Astrocyte (in vitro differentiated cells and primary cell): ENCODE measurements at places on chromosomes 2 and 18. TPM values are rescaled to one million over a fixed set of nuclear protein-coding genes. Genes with fewer than 3 reads are reported as not detected.

The UCN gene
- 1.1 and 1.5 TPM in 2 replicates for total RNA-seq

The TLX2 gene
- not detected in 2 replicates for total RNA-seq

The TMEM169 gene
- 17.9 and 20.1 TPM in 2 replicates for total RNA-seq

The SLC9A4 gene
- 0.07 and 0.09 TPM in 2 replicates for total RNA-seq

The NT5C1B gene
- not detected in 2 replicates for total RNA-seq

GRCh38 chr18:30486856-30487255 is 555.7 kb downstream of the DSC3 start:
- H3K4me1 ChIP-seq: peaks cover 14% of the 10 kb centered on the region
- H3K36me3 ChIP-seq: no peaks in the 10 kb centered on the region
- peak overlapping the region; percentile 54 for H3K27ac ChIP-seq
- peak; percentile 81 for DNase-seq
- no peaks in the 10 kb centered on the region for H3K27me3 ChIP-seq
- peak overlapping the region; percentile 16 for H3K4me3 ChIP-seq

- no peaks in the 10 kb centered on the region for H3K36me3 ChIP-seq
- H3K4me3 ChIP-seq: no peak overlapping the region
- no peak overlapping the region for H3K27ac ChIP-seq
- no peaks in the 10 kb centered on the region for H3K27me3 ChIP-seq
- H3K4me1 ChIP-seq: no peaks in the 10 kb centered on the region
Observed at GRCh38 chr2:8049176-8049575, 632.7 kb upstream of the ID2 start.
